Mesendoderm (in vitro differentiated cells): ENCODE measurements at places on chromosomes 1 and 21.
A peak's percentile ranks its signal among the peaks of the same experiment; 100 is the strongest.

GRCh38 chr21:28151758-28152157 is 840.9 kb downstream of the LTN1 start:
- no peak for DNase-seq

DNA sequence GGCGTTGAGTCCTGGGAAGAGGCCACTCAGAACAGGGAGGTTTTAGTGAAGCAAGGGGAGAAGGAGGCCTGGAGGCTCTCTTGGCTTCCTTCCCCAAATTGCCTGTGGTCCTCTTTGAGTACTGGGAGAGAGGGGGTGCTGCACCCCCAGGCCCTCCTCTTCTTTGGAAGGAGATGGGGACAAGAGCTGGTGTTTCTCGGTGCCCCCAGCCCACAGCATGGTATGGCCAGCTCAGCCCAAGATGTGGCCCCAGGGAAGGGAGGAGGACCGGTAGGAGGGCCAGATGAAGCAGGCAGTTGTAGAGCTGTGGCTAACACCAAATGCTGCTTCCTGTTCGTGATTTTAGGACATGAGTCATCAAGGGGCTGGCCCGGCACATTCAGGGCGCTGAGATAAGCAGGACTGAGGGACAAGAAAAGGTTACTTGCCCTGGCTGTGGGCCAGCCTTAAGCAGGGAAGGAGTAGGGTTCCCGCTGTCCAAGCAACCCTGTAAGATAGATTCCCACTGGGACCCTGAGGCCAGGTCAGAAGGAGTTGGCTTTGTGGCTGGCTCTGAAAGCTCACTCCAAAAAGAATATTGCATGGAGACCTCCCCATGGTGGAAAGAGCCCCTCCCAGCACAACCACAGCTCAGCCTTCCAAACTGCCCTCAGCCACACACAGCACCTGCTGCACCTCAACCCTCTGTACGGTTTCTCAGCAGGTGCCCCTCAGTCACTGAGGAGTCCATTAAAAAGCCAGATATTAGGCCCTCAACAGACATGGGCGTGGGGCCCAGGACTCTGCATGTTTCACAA is 4.9 kb upstream of the TNFRSF1B start:
- peak; percentile 93 for DNase-seq

GRCh38 chr1:41850029-41850428 is 68.7 kb downstream of the HIVEP3 start:
- DNase-seq, result no peak

- DNase-seq, result no peak
Observed at GRCh38 chr1:7373251-7373650, 397.8 kb upstream of the VAMP3 start.

GRCh38 chr1:15008783-15009729 is 144.5 kb upstream of the TMEM51 start:
- no peak for DNase-seq

DNA sequence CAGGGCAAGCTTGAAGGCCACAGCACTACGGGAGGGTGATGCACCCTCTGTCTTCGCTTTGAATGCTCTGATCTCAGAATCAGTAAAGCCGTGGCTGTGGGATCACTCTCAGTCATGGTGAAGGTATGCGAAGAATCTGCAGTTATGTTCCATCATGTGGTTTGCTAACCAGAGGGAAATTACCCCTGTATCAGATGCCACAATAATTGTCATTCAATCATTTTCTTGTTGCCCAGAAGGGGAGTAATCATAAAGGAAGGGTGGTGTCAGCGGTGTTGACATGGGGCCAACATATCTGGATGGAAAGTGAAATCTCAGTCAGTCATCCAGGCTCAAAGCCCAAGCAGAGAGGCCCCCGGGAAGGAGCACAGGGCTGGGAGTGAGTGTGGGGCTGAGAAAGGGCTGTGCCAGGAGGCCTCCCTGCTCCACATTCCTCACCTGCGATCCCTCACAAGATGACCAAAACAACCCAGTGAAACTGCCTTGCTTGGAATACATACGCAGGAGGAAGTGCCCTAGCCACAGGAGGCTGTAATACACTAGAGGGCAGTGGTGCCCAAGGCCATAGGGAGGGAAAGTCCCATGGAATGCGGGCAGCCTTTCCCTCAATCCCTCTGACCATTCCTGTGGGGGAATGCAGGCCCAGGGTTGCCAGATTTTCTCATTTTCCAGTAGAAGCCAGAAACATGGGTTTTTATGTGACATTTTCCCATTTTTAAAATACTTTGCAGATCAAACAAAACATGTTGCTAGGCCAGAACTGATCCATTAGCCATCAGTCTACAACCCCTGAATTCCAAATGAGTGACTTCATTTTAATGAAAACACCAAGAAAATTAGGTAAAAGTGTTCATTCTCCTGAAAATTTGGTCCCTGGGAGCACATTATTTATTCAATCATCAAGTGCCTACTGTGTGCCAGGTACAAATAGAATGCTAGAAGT is 95.7 kb upstream of the VANGL1 start:
- peak; percentile 99 for DNase-seq

DNA sequence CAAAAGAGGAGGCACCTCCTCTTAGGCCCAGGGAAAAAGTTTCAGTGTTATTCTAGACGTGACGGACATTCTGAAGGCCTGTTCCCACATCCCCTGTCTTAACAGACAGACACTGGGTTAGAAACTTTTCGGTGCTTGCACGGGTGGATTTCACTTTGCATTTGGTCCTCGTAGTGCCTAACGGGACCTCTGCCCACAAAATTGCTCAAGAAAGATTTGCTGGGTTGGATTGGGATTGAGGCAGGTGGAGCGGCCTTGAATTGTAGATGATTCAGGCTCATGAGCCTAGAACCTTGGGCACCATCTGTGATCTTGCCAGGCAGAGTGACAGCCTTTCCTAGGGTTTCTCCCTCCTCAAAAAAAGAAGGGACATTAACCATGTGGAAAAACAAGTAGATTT is 2.8 kb downstream of the PLA2G5 start:
- DNase-seq, result no peak

DNA sequence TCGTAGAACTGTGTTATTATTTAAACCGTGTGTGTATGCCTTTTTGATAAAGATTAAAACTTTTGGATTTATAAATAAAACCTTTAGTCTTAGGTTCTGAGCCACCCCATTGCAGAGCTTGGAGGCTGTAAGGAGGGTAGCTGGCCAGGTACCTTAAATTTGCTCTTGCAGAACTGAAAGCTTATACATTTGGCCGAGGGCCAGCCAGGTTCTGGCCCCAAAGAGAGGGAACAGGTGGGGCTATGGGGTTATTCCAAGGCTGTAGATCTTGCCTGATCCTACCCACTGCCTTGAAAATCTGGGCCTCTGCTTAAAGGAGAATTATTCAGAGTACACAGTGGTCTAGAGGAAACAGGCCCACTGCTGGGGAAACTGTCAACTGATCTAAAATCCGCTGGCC is 59.6 kb downstream of the CAMK2N1 start:
- DNase-seq, result no peak

- no peak for DNase-seq
Observed at GRCh38 chr1:20819818-20820217, 32.7 kb upstream of the HP1BP3 start.

DNA sequence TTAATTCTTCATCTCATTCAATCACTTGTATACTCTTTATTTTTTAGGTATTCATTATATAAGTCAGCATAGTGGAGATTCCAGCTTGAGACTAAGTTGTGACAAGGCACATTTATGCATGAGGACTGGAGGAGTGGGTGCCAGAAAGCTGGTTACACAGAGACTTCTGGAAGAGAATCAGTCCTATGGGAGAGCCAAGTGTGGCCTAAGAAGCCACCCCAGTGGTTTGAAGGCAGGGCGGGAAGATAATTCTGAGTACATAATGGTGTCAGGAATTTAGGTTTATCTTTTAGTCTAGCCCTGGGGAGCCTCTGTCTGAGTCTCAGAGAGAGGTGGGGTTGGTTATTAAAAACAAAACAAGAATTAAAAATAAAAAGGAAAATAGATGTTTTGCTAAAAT is 83.0 kb downstream of the SPAG17 start:
- DNase-seq, result peak; percentile 10

GRCh38 chr1:205356440-205357139 is at the start of gene KLHDC8A:
TSS of gene KLHDC8A (minus strand) at chr1:205356922. CDS start at chr1:205343604, 13,318 bp downstream.
- DNase-seq, result no peak

- DNase-seq, result no peak
Observed at GRCh38 chr1:67787746-67788145, 45.5 kb downstream of the GNG12 start.

DNA sequence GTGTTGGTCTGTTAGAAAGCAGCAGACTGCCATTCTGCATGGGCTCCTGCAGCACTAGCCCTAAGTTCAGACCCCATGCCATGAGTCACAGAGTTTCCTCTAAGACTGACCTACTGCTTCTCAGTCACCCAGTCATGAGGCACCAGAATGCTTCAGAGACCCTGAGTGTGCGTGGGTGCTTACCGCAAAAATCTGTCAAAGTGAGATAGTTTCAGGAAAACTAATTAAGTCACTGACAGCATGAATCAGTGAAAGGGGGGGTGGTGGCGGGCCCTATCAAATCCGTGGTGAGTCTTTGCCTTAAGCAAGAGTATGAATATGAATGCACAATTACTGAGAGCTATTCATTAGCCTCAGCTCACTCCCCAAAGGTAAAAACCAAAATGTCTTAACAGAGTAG is 98.1 kb downstream of the KCTD3 start:
- DNase-seq, result no peak

- no peak for DNase-seq
Observed at GRCh38 chr1:145711213-145711651, 4.1 kb upstream of the PDZK1 start.

GRCh38 chr1:219712506-219712905 is 99.6 kb upstream of the ZC3H11B start:
- DNase-seq, result no peak

DNA sequence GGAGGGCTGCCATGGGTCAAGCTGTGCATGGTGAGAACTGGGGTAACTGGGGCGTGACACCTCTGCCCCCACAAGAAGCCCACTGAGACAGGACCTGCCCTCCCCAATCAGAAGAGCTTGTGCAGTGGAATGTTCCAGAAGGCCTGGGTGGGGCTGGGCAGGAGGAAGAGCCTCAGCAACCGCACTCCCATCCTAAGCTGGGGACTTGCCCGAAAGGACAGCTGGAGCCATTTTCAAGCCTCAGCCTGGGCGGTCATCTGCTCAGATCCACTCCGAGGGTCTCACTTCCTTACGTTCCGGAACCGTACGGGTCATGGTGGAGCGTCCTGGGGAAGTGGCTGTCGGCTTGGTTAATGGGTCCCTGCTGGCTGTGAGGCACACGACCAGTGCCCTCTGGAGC is 158.6 kb upstream of the ARHGEF16 start:
- DNase-seq, result no peak
